ENCODE measurements at places on chromosomes 6 and 20. TPM values are rescaled to one million over a fixed set of nuclear protein-coding genes. Genes with fewer than 3 reads are reported as not detected.
A peak's percentile ranks its signal among the peaks of the same experiment; 100 is the strongest.

- no peak overlapping the region for H3K4me3 ChIP-seq
- no peak for DNase-seq
- H3K36me3 ChIP-seq, result no peaks in the 10 kb centered on the region
- H3K27ac ChIP-seq, result no peak overlapping the region
Observed at GRCh38 chr20:6708010-6708409, 59.5 kb upstream of the BMP2 start.

DNA sequence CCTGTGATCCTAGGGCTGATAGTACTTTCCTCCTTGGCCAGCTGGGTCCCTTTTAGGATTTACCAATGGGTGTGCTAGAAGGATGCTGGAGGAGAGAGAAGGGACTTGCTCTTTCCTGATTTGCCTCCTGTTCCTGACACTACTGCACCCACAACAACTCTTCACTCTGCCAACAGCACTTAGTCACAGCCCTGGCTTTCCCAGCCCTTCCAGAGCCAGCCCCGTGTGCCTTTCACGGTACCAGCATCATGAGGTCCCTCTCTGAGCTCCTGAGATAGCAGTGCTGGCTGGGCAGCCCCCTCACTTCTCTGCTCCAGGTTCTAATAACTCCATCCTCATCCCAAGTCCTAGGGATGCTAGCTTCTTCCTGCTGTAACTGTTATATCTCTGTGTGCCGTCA is 80.9 kb downstream of the DNAH8 start:
- no peaks in the 10 kb centered on the region for H3K36me3 ChIP-seq
- DNase-seq, result no peak
- peaks cover 16% of the 10 kb centered on the region for H3K4me1 ChIP-seq

- H3K27me3 ChIP-seq, result no peaks in the 10 kb centered on the region
- no peak overlapping the region for H3K4me3 ChIP-seq
- H3K27ac ChIP-seq, result no peak overlapping the region
- H3K36me3 ChIP-seq, result no peaks in the 10 kb centered on the region
- DNase-seq, result no peak
- peaks cover 21% of the 10 kb centered on the region for H3K4me1 ChIP-seq
Observed at GRCh38 chr6:134198093-134198492, 119.8 kb downstream of the SGK1 start.

GRCh38 chr20:62647521-62648317 is 5.4 kb downstream of the SLCO4A1 start:
- H3K36me3 ChIP-seq, result no peaks in the 10 kb centered on the region
- H3K4me3 ChIP-seq, result no peak overlapping the region
- DNase-seq, result no peak
- peaks cover 12% of the 10 kb centered on the region for H3K27me3 ChIP-seq

GRCh38 chr20:53883098-53883911 is 187.1 kb downstream of the BCAS1 start:
- H3K27ac ChIP-seq, result no peak overlapping the region
- H3K36me3 ChIP-seq, result no peaks in the 10 kb centered on the region
- peaks cover 55% of the 10 kb centered on the region for H3K4me1 ChIP-seq
- no peaks in the 10 kb centered on the region for H3K27me3 ChIP-seq
- no peak overlapping the region for H3K4me3 ChIP-seq

- H3K27me3 ChIP-seq, result no peaks in the 10 kb centered on the region
- peaks cover 13% of the 10 kb centered on the region for H3K36me3 ChIP-seq
- no peak for DNase-seq
- no peak overlapping the region for H3K27ac ChIP-seq
- no peaks in the 10 kb centered on the region for H3K4me1 ChIP-seq
- H3K4me3 ChIP-seq, result no peak overlapping the region
Observed at GRCh38 chr6:154969796-154970195, 25.3 kb upstream of the TIAM2 start.

GRCh38 chr6:100281471-100281901 is 183.2 kb downstream of the SIM1 start:
- H3K27ac ChIP-seq, result peak overlapping the region; percentile 35
- no peaks in the 10 kb centered on the region for H3K27me3 ChIP-seq
- DNase-seq, result peak; percentile 59
- H3K4me3 ChIP-seq, result peak overlapping the region; percentile 73

- DNase-seq, result no peak
- peaks cover 54% of the 10 kb centered on the region for H3K36me3 ChIP-seq
- H3K4me3 ChIP-seq, result peak overlapping the region; percentile 31
- H3K27me3 ChIP-seq, result no peaks in the 10 kb centered on the region
- peaks cover 60% of the 10 kb centered on the region for H3K4me1 ChIP-seq
Observed at GRCh38 chr6:89799756-89800155, 19.8 kb downstream of the MDN1 start.

DNA sequence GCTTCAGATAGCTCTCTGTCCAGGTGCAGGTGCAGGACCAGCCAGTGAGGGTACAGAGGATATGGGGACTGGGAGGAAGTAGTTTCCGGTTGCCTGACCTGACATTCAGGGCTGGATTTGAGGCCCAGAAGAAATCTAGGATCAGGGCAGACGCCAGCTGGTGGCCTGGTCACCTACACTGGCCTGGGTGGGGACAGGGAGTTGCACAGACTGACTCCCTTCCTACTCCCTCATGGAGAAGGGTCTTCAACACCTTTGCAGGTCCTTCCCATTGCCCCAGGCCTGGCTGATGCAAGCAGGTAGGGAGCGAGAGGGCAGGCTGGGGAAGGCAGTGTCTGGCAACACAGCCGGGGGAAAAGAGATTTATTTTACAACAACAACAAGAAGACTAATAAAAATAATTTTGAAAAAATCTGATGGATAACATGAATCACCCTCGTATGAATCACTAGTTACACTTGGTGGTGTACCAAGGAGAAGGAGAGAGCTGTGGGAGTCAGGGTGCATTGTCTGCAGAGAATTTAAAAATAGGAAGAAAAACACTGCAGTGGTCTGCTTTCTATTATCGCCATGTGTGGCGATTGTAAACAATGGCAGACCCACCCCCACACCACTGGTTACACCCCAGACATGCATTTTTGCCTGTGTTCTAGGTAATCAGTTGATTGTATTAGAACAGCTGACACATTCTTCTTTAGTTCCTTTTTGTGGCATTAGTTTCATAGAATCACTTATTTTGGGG is 62.3 kb upstream of the SNX9 start:
- H3K4me3 ChIP-seq, result no peak overlapping the region
- peaks cover 4% of the 10 kb centered on the region for H3K27me3 ChIP-seq
- peaks cover 56% of the 10 kb centered on the region for H3K4me1 ChIP-seq
- no peak for DNase-seq
- no peaks in the 10 kb centered on the region for H3K36me3 ChIP-seq

DNA sequence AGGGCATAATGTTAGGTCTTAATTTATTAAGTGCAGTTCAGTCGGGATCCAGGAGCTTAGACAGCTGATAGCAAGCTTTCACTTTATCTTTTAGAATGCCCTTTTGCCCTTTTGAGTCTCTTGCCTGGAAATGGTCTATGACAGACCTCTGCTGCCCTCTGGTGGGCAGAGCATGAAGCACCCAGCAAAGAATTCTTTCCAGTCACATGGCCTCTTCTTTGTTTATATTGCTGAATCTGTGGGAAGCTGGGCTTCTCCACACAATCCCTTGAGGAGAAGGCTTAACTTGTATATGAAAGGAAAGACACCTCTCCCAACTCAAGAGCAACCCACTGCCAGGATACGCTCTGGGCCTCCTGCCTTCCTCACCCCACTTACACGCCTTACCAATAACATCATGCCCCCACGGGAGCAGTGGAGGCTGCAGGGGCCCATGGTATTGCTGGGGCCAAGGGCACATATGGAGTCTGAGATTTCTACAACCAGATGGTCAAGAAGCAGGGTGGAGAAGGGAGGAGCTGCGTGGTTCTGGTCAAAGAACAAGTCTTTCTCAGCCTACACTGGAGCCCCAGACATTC is 20.4 kb downstream of the WFDC3 start:
- peaks cover 6% of the 10 kb centered on the region for H3K36me3 ChIP-seq
- peaks cover 29% of the 10 kb centered on the region for H3K4me1 ChIP-seq
- peak overlapping the region; percentile 73 for H3K27ac ChIP-seq

- H3K27me3 ChIP-seq, result peaks cover 72% of the 10 kb centered on the region
- peaks cover 35% of the 10 kb centered on the region for H3K4me1 ChIP-seq
- H3K36me3 ChIP-seq, result no peaks in the 10 kb centered on the region
- peak overlapping the region; percentile 78 for H3K4me3 ChIP-seq
Observed at GRCh38 chr6:6008648-6009421, 2.1 kb upstream of the NRN1 start.

DACT2 gene
- total RNA-seq, result 4.9 TPM
